ENCODE measurements at places on chromosomes 6 and 20.
A peak's percentile ranks its signal among the peaks of the same experiment; 100 is the strongest.

- H3K36me3 ChIP-seq = no peaks in the 10 kb centered on the region
- no peak for DNase-seq
- no peak overlapping the region for H3K4me3 ChIP-seq
- peaks cover 28% of the 10 kb centered on the region for H3K4me1 ChIP-seq
- no peak overlapping the region for H3K27ac ChIP-seq
- H3K27me3 ChIP-seq = no peaks in the 10 kb centered on the region
Measured at GRCh38 chr20:48689388-48689787, 138.4 kb downstream of the PREX1 start.

- no peak overlapping the region for H3K27ac ChIP-seq
- H3K27me3 ChIP-seq = no peaks in the 10 kb centered on the region
- no peak for DNase-seq
- peaks cover 47% of the 10 kb centered on the region for H3K4me1 ChIP-seq
- H3K4me3 ChIP-seq = no peak overlapping the region
- no peaks in the 10 kb centered on the region for H3K36me3 ChIP-seq
Measured at GRCh38 chr6:157091856-157092460, 231.4 kb downstream of the TMEM242 start.

DNA sequence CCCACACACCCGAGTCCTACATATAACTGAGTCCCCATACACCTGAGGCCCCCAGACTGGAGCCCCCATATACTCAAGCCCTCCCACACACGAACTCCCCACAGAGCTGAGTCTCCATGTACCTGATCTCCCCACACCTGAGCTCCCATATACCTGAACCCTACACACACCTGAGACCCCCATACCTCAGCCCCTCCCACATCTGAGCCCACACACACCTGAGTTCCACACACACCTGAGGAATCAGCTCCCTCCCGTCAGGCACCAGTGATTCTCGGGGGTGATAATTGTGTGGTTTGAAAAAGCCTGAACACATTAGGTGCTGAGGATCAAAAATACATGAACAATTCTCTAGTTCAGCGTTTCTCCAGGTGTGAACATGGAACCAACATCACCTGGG is 15.4 kb downstream of the PFDN4 start:
- no peak overlapping the region for H3K4me3 ChIP-seq
- no peak for DNase-seq
- H3K27me3 ChIP-seq = no peaks in the 10 kb centered on the region
- H3K4me1 ChIP-seq = peaks cover 25% of the 10 kb centered on the region
- no peaks in the 10 kb centered on the region for H3K36me3 ChIP-seq
- H3K27ac ChIP-seq = no peak overlapping the region

GRCh38 chr6:34516391-34517324 is 39.5 kb downstream of the SPDEF start:
- no peaks in the 10 kb centered on the region for H3K4me1 ChIP-seq
- H3K27ac ChIP-seq = no peak overlapping the region
- no peaks in the 10 kb centered on the region for H3K27me3 ChIP-seq
- H3K36me3 ChIP-seq = no peaks in the 10 kb centered on the region
- no peak for DNase-seq
- no peak overlapping the region for H3K4me3 ChIP-seq

GRCh38 chr6:160766989-160767646 is 65.1 kb downstream of the PLG start:
- no peaks in the 10 kb centered on the region for H3K27me3 ChIP-seq
- H3K27ac ChIP-seq = no peak overlapping the region
- peak overlapping the region; percentile 53 for H3K4me3 ChIP-seq
- DNase-seq = peak; percentile 80

DNA sequence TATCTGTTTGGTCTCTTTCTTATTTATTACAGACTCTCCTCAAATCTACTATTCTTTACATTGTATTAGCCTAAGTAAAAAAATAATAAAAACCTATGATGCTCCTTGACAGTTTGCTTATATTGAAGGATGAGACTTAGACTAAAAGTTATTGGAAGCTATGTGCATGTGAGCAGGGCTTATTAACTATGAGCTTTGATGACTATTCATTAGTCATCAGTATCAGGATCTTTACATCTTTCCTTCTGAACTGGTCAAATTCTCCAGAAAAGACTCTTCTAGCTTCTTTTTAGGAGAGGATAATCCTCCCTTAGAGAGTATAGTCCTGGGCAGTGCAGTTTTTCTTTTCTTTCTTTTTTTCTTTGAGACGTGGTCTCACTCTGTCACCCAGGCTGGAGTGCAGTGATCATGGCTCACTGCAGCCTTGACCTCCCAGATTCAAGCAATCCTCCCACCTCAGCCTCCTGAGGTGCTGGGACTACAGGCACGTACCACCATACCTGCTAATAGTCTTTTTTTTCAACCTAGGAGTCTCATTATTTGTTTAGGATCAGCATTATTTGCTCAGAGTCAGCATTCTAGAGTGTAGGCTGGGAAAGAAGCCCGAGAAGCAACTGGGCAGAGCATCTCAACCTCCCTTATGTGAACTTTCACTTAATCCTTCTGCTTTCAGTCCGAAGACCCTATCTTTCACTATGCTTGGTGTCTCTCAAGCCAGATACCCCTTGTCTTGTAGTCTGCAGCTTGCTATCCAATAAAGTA is 37.1 kb upstream of the YWHAB start:
- H3K27me3 ChIP-seq = no peaks in the 10 kb centered on the region
- no peak overlapping the region for H3K27ac ChIP-seq
- no peak overlapping the region for H3K4me3 ChIP-seq
- H3K4me1 ChIP-seq = no peaks in the 10 kb centered on the region
- H3K36me3 ChIP-seq = no peaks in the 10 kb centered on the region
